ENCODE measurements at places on chromosomes 3 and 15.

DNA sequence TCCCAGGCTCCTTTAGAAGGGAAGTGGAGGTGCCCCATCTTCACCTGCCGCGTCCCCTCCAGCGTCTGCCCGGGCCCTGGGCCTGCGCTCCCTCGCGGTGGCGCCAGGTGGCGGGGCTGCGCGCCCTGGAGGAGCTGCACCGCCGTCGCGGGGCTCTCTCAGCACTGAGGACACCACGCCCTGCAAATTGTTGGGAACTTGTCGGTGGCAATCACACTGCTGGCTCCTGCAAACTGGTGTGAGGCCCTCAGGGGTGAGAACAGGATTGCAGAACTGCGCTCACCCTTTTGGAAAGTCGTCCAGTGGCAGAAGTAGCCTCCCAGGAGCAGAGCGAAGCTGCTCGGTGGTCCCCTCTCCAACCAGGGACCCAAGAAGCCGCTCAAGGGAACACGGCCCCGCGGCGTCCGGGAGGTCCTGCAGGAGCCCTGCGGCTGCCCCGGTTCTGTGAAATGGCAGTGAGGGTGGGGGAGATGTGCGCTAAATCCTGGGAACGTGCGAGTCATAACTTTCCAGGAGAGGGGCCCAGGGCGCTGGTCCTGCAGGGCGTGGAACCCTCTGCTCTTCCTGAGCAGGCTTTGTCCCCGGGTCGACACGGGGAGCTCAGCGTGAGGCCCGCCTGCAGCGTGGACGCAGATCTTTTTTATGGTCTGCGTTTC is 995 bp upstream of the LRRK1 start:
- DNase-seq = peak; percentile 71

GRCh38 chr3:126782536-126782935 is 78.5 kb downstream of the CHCHD6 start:
- DNase-seq = no peak

GRCh38 chr3:150887031-150887430 is 18.2 kb downstream of the MINDY4B start:
- DNase-seq = no peak

GRCh38 chr3:14398797-14399106 is 3.7 kb upstream of the SLC6A6 start:
- DNase-seq = no peak
